ENCODE measurements at places on chromosomes 1 and 21.

- DNase-seq, result no peak
These were observed 4.2 kb downstream of the LGR6 start for GRCh38 chr1:202197653-202198365.

DNA sequence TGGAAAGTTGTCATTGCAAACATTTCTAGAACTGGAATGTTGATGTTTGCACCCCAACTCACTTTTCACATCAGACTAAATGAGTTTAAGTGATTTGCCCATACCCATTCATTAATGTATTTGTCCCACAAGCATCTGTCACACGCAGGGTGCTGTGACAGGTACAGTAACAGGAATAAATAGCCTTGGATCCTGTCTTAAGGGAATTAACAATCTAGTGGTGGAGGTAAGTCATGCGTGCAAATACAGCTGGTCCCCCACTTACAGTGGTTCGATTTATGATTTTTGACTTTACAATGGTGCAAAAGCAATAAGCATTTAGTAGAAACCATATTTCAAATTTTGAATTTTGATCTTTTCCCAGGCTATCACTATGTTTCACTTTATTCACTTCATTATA is 17.5 kb upstream of the PRDM2 start:
- DNase-seq, result no peak

DNA sequence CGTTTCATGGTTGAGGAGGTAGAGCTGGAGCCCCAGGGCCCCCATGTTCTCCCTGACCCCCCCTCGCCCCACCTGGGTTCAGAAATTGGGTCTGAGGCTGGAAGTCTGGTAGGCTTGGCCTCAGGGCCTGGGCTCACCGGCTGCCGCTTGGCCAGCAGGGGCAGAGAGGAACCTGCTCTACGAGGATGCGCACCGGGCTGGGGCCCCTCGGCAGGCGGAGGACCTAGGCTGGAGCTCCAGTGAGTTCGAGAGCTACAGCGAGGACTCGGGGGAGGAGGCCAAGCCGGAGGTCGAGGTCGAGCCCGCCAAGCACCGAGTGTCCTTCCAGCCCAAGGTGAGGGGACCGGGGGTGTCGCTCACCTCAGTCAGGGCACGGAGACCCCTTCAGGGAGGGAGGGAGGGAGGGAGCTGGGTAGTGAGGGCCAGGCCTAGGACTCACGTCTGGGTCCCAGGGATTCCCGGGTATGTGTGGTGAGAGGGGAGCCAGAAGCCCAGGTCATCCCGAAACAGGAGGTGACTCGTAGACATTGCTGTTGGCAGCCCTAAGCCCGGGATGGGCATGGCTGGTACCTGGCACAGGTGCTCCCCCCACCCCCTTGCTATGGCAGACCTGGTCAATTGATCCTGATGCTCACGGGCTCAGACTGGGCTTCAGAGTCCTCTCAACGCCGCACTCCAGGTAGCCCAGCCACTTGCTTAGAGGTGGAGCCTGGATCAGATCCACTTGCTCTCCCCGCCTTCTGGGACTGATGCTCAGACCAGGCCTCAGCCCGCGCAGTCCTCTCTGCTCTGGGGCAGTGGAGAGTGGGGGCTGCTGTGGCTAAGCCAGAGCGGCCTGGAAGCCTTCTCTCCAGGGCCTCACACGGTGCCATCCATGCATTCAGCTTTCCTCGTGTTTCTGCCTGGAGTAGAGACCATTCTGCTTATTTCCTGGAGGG is 68.4 kb downstream of the ARHGEF10L start:
- no peak for DNase-seq

DNA sequence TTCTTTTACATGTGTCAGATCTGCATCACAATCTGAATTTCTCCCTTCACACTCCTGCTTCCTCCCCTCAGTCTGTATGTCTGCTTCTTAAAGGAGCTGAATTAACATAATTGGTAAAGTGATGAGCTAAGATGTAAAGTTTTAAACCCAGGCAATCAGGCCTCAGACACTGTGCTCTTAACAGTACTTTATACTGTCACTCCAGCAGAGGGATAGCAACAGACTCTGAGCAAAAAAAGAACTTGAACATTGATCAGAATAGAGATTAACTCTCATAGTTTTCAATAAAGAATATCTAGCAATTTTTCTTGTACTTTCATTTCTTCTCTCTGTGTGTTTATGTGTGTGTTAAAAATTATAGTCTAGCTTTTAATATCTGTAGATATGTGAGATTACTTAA is 110.3 kb downstream of the DUSP10 start:
- no peak for DNase-seq

DNA sequence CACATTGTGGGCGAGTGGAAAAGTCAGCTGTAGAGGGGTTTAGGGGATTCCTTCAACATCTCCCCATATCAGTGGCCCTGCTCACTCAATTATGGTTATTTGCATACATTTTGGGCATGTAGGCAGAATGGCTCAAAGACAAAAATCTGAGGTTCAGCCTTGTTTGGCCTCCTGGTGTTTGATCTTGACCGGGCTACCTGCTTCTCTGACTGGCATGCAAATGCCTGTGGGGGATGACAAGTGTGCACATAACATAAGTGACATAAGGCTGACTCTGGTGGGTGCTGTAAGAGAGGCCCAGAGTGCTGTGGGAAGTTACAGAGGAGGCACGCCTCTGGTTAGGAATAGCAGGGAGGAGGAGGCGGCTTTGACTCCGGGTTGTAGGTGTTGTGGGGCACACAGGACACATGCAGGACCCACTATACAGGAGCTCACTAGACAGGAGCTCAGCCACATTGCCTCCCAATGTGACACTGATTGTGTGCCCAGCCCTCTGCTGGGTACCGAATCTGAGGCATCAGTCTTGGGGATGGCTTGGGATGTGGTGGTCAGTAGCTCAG is 29.4 kb upstream of the IL19 start:
- no peak for DNase-seq

DNA sequence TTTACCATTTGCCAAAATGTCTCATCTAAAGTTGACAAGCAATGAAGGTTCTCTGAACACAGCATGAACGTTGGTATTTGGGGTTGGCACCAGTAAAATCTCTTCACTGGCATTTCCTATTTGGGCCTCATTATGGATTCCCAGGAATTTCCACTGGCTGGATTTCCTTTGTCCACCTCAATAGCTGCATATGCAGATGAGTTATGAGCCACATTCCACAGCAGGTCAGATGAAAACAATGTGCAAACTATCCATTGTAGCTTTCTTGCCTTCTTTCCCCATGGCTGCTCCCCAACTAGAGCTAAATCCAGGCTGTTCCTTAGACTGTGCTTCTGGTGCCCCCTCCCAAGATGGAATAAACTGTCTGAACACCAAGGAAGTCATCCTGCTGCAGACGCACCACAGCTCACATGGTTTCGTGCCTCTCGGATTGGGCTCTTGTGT is 168.1 kb upstream of the FGGY start:
- DNase-seq, result no peak

GRCh38 chr21:23718446-23719285 is 1888.6 kb downstream of the MRPL39 start:
- no peak for DNase-seq

DNA sequence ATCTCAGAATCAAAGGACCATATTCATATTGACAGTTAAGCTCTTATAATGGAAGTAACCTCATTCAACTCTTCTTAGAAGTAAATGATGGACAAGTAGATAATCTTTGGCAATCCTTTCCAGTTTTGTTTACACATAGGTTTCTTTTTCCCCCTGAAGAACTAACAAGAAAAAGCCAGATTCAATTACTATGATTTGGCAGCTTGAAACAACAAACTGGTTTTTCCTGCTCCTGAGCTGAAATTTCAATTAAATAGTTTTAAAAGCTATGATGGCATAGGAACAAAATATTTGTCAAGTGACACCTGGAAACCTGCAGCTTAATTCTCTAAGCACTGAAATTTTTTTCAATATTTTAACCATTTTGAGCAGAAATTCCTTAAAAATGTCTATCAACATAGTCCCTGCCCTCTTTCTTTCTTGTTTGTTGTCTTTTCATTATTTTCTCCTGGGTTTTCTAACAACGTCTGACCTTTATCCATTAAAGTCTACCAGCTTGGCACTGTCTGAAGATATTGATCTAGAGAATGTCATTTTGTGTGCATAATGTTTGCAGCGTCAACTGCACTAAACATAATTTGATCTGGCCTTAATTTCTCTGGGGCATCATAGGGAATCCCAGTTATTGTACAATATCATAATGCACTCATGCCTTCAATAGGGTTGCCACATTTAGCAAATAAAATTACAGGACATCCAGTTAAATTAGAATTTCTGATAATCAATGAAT is 4.0 kb upstream of the SLC35A3 start:
- DNase-seq, result no peak

GRCh38 chr1:116455509-116455908 is 82.5 kb downstream of the ATP1A1 start:
- no peak for DNase-seq

DNA sequence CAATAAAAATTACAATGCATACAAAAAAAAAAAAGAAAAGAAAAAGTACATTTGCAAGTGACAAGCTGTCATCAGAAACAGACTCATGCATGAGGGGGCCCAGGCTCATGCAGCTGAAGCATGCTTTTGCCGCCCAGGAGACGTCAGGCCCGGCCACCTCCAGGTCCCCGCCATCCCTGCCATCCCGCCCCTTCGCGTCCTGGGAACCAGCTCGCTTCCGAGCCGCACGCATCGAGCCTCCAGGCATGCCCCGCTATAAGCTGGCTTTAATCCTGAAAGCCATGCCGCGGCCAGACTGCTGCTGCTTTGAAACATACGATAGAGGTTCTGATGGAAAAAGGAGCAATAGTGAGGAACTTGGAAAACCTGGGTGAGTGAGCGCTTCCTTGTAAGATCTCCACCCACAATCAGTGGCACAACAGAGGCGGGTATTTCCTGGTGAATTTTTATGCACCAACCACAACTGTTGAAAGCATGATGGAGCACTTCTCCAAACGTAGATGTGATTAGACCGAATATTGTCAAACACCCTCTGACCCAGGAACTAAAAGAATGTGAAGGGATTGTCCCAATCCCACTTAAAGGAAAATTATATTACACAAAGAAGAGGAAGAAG is 113.7 kb downstream of the FAF1 start:
- no peak for DNase-seq

DNA sequence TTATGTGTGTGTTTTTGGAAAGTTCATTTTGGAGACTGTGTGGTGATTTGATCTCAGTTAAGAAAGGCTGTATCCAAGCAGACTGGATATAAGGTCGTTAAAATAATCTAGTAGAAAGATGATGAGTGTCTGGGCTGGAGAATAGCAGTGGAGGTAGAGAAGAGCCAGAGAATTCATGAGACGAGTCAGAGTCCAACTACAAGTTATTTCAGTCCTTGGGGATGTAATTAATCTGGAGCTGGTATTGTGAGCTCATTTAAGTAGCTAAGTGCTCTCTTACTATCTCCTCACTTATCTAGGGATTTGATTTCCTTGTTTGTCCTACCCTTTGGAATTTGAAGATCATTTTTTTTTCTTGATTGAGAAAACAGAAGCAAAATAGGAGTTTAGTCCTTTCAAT is 1219.0 kb upstream of the ADGRL4 start:
- no peak for DNase-seq

GRCh38 chr1:94727846-94728715 is 92.1 kb upstream of the SLC44A3 start:
- no peak for DNase-seq

- DNase-seq, result no peak
These were observed 26.6 kb upstream of the DNM3 start for GRCh38 chr1:171814692-171815091.

GRCh38 chr1:66245691-66246090 is 288.3 kb upstream of the SGIP1 start:
- DNase-seq, result no peak

GRCh38 chr1:27285274-27285660 is 36.7 kb upstream of the TMEM222 start:
- no peak for DNase-seq

- DNase-seq, result no peak
These were observed 184.2 kb downstream of the MATN1 start for GRCh38 chr1:30538993-30539867.

- no peak for DNase-seq
These were observed 31.9 kb downstream of the GNPAT start for GRCh38 chr1:231272880-231273279.

DNA sequence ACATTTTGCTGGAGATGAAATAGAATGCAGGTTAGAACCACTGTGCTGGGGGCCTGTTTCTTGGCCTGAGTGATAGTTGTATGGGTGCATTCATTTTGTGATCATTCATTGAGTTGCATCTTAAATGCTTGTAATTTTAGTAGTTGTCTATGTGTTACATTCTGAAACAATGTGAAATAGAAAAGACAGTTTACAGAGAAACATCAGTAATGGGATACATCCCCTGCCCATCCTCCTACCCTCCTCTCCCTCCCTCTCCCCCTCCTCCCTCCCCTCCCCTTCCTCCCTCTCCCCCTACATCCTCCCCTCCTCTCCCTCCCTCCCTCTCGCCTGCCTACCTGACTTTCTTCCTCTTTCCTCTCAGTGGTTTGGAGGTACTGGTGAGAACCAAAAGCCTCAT is 54.5 kb upstream of the COL6A1 start:
- no peak for DNase-seq
